ENCODE measurements at places on chromosomes 6 and 20.

GRCh38 chr6:118012944-118013343 is 105.9 kb downstream of the SLC35F1 start:
- no peak for DNase-seq

GRCh38 chr6:135880066-135880972 is 28.8 kb downstream of the PDE7B start:
- peak; percentile 59 for DNase-seq

DNA sequence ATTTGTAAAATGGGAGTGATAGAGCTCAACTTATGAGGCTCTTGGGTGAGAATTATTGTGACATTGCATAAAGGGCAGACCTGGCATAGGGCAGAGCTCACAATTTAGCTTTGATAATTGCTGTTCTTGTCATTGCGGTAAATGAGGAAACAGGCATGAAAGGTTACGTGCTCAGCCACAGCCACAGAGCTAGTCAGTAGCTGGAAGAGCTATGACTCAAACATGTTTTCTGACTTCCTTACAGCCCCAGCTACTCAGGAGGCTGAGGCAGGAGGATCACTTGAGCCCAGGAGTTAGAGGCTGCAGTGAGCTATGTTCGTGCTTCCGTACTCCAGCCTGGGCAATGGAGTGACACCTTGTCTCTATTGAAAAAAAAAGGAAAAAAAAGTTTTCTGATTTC is 3.5 kb upstream of the GHRH start:
- DNase-seq = no peak

DNA sequence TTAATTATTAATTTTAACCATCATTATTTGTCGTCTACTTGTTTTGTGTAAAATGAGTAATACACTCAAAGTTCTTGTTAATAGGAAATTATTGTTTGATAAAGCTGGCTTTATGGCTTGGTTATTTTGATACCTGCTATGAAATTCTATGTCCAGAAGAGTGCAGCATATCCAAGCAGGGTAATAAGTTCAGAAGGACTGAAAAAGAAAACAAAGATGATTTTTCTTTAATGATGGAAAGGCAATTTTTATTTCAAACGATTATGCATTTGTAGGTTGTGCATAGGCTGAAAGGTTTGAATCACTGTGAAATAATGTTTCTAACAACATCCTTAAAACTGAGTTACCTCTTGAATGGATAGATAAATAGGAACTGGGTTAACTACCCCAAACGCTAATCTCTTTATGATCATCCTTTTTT is 1.4 kb upstream of the MAN1A1 start:
- no peak for DNase-seq

DNA sequence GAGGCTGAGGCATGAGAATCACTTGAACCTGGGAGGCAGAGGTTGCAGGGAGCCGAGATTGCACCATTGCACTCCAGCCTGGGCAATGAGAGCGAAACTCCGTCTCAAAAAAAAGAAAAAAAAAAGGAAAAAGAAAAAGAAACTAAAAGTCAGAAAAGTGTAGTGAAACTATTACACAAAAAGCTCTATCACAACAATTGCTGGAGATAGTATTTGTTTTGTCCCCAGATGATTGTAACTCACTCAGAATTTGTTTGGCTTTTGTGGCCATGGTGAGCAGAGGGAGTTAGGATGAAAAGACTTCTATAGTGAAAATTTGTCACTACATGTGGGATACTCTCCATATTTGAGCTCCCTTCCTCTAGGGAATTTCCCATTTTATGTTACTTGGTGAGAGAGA is 5.2 kb upstream of the GOPC start:
- no peak for DNase-seq

- DNase-seq = no peak
Observed at GRCh38 chr20:18018100-18018499, 39.6 kb downstream of the OVOL2 start.

DNA sequence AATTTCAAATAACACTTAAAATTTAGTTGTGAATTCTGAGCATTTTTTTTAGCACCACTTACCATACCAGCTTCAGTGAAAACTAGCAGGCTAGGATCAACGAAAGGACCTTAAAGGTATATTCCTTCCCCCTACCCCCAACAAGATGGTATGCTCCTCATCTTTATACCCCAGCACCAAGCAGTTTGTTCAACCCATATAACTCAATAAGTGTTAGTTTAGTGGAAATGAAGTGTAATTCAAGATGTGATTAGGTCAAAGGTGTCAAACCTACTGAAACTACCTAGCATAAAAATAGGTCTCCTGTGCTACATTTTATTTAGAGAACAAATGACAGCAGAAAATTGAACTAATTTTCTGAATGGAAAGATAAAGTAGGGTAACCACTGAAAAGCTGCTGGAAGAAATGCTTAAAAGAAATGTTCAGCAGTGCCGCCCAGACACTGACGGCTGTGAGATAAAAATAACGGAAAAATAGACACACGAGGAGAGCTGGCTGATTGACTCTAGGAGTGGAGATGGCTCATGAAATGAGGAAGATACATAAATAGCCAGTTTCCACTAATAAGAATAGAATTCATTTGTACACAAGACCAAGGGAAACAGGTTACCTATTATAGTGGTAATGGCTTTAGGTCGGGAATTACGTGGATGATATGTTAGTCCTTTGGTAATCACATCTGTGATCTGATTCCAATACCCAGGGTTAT is 94.8 kb downstream of the IPCEF1 start:
- no peak for DNase-seq

GRCh38 chr20:18007534-18008292 is 38.9 kb downstream of the MGME1 start:
- no peak for DNase-seq

DNA sequence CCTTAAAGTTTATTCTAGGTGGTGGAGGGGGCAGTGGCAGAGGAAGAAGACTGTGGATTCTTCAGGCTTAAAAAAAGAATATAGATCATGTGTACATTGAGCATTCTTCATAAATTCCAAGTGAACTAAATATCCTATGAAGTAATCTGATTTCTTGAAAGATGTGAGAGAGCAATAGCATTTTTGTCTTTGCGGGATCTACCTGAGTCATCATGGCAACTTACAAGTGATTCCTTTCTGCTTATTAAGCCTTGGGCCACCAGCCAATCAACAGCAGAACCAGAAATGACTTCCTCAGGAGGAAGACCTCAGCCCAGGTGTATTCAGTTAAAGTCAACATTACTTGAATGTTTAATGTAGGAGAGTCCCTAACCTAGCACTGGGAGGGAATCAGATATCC is 756.9 kb downstream of the TFAP2A start:
- DNase-seq = no peak

GRCh38 chr6:89144354-89144906 is 1.4 kb upstream of the PM20D2 start:
- DNase-seq = no peak

DNA sequence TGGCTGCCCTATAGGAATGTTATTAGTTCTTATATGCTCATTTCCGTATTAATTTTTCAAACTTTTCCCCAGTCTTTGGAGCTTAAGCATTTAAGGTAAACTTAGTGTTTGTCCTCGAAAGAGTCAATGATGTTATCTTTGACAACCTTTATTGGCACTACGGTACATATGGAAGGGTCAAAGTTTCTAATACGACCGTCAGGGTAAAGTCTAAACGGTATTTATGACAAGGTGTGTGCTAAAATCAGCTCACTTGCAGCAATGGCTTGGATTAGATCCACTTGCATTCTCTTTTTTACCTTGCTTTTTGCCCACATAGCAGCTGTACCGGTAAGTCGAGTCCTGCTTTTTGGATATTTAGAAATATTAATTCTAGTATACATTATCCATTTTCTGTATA is at the start of gene MEP1A:
Gene MEP1A, plus strand, starts transcription at position 252 of the 400 bp plus-strand sequence. Its CDS starts 10 bp downstream, at position 262.
- no peak for DNase-seq

DNA sequence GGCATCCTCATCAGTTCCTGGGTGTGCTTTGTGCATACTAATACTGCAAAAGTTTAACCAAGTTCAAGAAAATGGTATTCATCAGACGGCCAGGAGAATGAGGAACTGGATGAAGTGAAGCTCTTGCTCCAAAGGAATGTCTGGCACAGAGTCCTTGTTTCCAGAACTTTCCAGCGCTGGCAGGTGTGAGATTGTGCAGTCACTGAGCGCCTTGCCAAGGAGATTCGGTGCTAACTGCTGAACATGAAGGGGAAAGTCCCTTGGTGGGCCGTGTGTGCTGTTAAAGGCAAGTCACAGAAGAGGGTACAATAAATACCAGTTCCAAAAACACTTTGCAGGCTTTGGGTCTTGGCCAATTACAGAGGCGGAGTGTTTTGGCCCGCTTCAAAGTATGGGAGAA is 262.3 kb upstream of the SOX4 start:
- DNase-seq = no peak

GRCh38 chr20:17806739-17807441 is 107.1 kb downstream of the BANF2 start:
- no peak for DNase-seq

GRCh38 chr6:119157506-119157815 is 79.0 kb upstream of the FAM184A start:
- no peak for DNase-seq

- DNase-seq = no peak
Observed at GRCh38 chr6:79608334-79609224, 22.6 kb upstream of the SH3BGRL2 start.

DNA sequence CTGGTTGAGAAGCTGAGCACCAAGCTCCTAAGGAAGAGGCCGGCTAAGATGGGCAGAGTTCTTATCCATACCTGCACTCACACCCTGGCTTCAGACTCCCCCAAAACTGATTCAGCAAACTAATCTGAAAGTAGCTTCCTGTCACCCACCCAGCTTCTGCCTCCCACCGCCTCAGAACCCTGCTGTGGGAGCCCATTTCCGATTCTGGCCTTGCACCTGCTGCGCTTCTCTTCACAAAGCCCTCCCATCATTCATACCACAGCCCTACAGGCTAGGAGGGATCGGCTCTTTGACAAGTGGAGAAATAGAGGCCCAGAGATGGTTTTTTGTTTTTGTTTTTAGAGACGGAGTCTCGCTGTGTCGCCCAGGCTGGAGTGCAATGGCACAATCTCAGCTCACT is 28.7 kb downstream of the HM13 start:
- DNase-seq = no peak

DNA sequence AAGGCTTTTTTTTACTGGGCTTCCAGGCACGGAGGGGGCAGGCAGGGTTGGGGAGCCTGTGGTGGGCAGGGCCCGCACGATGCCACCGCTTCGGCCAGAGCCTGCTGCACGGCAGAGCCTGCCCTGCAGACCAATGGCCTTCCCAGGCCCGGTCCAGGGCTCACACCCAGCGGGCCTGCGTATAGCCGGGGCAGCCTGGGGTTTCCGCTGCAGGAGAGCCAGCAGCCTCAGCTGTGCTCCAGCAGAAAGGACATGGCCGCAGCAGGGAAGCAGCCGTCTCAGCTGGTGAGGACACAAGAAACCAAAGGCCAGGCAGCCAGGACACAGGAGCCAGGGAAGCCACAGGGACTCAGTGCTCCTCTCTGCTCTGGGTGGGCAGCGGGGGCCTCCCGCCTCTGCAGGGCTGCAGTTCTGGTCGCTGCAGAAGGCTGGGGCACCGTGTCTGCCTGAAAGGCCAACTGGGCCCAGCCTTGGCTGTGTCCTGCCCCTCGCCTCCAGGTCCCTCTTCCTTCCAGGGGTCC is 90.6 kb downstream of the TTLL2 start:
- no peak for DNase-seq

DNA sequence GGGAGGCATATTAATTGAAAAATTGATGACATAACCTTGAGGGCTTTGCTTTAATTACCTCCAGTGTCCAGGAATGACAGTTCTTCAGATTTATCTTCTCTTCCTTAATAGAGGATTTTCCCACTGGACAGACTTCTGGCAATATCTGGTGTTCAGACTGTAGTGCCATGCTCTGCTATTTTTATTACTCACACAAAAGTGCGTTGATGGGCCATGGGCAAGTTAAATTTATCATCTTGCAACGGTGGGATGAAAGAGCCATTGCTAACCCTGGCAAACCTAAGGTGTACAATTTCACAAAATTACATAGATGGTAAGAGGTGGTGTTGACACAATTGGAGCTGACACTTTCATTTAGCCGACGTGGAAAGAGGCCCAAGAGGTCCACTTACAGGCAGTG is 253.7 kb upstream of the PLCB4 start:
- no peak for DNase-seq

GRCh38 chr20:60447703-60448102 is 489.5 kb downstream of the CDH26 start:
- DNase-seq = no peak

DNA sequence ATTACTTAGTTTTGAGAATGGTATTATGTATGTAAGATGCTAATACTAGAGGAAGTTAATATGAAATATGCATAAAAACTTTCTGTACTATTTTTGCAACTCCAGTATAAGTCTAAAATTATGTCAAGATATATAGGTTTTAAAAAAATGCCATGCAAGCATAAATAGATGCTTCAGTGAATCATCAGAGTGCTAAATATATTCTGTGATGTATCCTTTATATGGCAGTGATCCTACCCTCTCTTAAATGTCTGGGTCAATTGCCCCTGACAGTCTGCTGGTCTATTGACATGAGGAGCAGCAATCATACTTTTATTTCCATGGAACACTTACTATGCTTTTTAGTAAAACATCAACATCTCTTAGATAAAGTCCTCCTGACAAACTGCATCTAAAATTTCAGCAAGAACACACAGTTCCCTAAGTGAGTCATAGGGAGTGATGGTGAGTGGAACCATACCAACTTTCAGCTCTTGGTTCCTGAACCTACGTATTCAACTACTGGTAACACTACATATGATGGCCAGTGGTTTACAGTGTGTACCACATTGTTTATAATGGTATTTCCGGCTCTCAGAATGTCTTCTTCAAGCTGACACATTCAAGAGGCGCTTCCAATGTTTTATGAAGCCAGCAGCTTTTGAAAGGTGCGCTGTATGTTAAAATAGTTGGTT is 928.7 kb upstream of the GJE1 start:
- no peak for DNase-seq

GRCh38 chr6:36608788-36609563 is 14.8 kb downstream of the SRSF3 start:
- DNase-seq = no peak

DNA sequence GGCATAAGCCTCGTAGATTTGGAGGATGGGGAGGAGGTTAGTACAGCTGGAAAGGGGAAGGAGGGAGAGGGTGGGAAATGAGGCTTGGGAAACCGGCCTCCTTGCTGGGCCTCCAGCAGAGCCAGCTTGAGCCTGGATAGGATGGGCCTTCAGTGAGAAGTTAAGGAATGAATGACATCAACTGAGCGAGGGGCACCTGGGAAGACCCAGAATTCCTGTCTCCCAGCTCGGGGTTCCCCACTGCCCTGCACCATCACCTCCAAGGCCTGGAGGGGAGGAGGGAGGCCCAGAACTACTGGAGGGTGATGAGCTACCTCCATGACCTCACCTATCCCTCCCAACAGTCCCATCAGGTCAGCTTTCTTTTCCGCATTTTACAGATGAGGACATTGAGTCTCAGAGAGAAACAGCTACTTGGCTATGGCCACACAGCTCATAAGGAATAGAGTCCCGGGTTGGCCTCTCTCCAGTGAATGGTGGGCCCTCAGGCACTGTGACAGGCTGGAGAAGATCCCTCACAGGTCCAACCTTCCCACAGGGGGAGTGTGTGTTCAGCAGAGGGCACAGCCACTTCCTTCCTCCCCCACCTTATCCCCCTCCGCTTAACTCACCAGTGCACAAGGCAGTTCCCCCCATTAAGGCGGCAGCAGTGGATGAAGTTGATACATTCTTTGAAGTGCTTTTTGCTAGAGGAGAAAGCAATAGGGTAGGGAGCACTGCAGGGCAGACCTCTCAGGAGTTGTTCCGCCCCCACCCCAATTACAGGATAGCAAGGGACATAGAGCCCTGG is 6.8 kb downstream of the DUSP15 start:
- DNase-seq = no peak
